ENCODE measurements at places on chromosomes 6 and 20. TPM values are rescaled to one million over a fixed set of nuclear protein-coding genes. Genes with fewer than 3 reads are reported as not detected.

DNA sequence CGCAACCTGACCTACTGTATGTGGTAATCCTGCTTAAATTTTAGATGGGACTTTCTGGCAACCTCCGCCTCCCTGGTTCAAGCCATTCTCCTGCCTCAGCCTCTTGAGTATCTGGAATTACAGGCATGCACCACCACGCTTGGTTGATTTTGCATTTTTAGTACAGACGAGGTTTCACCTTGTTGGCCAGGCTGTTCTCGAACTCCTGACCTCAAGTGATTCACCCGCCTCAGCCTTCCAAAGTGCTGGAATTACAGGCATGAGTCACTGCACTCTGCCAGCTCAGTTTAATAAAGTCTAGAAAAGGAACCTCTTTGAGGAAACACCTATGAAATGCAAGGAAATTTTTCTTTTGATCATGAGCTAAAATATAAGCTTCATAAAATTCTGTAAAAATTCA is 9.0 kb upstream of the PLCB4 start:
- no peak overlapping the region for H3K27ac ChIP-seq
- DNase-seq, result no peak
- H3K4me3 ChIP-seq, result no peak overlapping the region
- no peaks in the 10 kb centered on the region for H3K27me3 ChIP-seq
- no peaks in the 10 kb centered on the region for H3K36me3 ChIP-seq

SIGLEC1 gene
- not detected for total RNA-seq

DNA sequence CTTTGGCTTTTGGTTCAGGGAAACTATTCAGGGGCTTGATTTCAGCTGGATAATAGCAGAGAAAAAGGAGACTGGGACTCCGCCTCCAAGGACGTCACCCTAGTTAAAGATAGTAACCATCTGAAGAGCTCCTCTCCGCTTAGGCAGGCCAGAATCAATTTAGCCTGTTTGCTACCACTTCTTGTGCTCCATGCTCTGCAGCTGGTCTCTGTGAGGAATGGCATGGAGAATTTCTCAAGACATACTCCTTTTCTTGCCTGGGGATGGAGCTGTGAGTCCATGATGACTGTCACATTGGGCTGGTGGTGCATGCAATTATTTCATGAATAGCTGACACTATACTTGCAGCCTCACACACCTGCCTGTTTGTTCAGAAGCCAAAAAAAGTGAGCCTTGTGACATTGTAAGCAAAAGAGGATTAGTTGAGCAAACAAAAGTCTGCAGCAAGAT is 61.4 kb downstream of the TXLNB start:
- no peaks in the 10 kb centered on the region for H3K4me1 ChIP-seq
- no peak for DNase-seq
- H3K27ac ChIP-seq, result no peak overlapping the region
- H3K4me3 ChIP-seq, result no peak overlapping the region
- peaks cover 6% of the 10 kb centered on the region for H3K36me3 ChIP-seq
- H3K27me3 ChIP-seq, result no peaks in the 10 kb centered on the region

- DNase-seq, result no peak
- no peak overlapping the region for H3K4me3 ChIP-seq
Observed at GRCh38 chr6:39948199-39948791, 14.0 kb upstream of the MOCS1 start.

GRCh38 chr20:49727894-49728885 is 14.5 kb upstream of the B4GALT5 start:
- peaks cover 4% of the 10 kb centered on the region for H3K27me3 ChIP-seq
- no peak overlapping the region for H3K27ac ChIP-seq
- no peak overlapping the region for H3K4me3 ChIP-seq
- H3K36me3 ChIP-seq, result no peaks in the 10 kb centered on the region
- peaks cover 11% of the 10 kb centered on the region for H3K4me1 ChIP-seq

MTHFD1L gene
- total RNA-seq, result 82.8 TPM

- H3K36me3 ChIP-seq, result peaks cover 4% of the 10 kb centered on the region
- H3K27me3 ChIP-seq, result no peaks in the 10 kb centered on the region
- peak; percentile 61 for DNase-seq
- no peak overlapping the region for H3K4me3 ChIP-seq
Observed at GRCh38 chr6:328136-328670, 35.9 kb downstream of the DUSP22 start.

RSPO3 gene
- not detected for total RNA-seq

HLA-DRA gene
- total RNA-seq, result 313 TPM

GRCh38 chr20:20413810-20414281 is 45.9 kb downstream of the INSM1 start:
- no peak for DNase-seq
- peaks cover 3% of the 10 kb centered on the region for H3K4me1 ChIP-seq
- no peaks in the 10 kb centered on the region for H3K36me3 ChIP-seq
- no peaks in the 10 kb centered on the region for H3K27me3 ChIP-seq
- no peak overlapping the region for H3K27ac ChIP-seq
- H3K4me3 ChIP-seq, result no peak overlapping the region

GRCh38 chr6:108921547-108922361 is 73.5 kb downstream of the ARMC2 start:
- H3K4me3 ChIP-seq, result peak overlapping the region; percentile 41
- peak overlapping the region; percentile 69 for H3K27ac ChIP-seq
- H3K27me3 ChIP-seq, result peaks cover 85% of the 10 kb centered on the region
- DNase-seq, result peak; percentile 86
- H3K4me1 ChIP-seq, result peaks cover 48% of the 10 kb centered on the region

GRCh38 chr6:11189865-11190624 is 42.4 kb downstream of the NEDD9 start:
- peaks cover 2% of the 10 kb centered on the region for H3K4me1 ChIP-seq
- H3K27me3 ChIP-seq, result no peaks in the 10 kb centered on the region
- no peak for DNase-seq
- H3K27ac ChIP-seq, result no peak overlapping the region
- peaks cover 91% of the 10 kb centered on the region for H3K36me3 ChIP-seq

DNA sequence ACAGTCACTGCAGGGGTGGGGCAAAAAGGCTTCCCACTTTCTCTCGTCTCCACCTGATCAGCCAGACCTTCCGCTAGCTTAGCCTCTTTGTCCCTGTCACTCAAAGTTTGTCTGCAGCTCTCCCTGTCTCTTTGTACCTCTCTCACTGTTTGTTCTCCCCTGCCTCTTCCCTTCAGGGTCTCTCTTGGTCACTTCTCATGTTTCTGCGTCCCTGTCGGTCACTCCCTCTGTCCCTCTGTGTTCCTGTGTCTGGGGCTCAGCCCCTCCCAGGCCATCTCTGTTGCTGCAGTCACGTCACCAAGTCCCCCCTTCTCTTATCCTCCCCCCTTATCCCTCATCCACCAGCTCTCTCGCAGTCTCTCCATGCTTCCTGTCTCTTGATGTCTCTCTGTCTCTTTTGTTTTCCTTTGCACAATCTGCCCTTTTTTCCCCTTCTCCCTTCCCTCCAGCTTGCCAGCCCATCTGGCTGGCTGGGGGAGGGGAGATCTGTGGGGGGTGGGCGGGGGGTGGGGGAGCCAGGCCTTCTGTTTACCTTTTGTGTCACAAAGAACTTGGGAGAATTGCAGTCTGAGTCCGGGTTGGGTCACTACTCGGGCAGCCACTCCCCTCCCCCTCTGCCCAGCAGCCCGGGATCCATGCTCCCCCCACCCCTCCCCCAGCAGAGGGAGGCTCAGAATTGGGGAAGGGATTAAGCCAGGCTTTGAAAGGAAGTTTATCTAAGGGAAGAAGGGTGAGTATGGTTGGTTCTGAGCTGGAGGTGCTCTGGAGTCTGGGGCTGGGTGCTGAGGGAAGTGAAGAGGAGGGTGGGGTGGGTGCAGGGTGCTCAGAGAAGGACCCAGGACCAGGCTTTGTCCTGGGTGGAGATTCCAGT is 32.3 kb downstream of the FOXP4 start:
- no peaks in the 10 kb centered on the region for H3K4me1 ChIP-seq
- H3K36me3 ChIP-seq, result no peaks in the 10 kb centered on the region
- no peak overlapping the region for H3K27ac ChIP-seq
- DNase-seq, result no peak
- H3K4me3 ChIP-seq, result no peak overlapping the region

DNA sequence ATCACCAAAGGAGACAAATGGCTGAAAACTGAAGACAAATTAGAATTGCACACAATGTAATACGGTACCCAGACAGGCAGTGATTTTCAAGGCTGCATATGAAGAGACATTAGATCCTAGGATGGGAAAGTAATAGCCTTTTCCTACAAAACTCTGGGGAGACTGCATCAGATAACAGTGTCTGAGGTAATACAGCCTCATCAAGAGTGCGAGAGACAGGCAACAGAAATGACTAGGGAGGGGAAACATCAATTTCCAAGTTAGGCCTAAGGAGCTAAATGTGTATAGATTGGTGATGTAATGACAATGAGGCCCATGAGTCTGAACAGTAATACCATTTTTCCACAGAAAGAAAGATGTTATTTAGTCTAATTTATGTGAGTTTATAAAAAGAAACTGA is 200.3 kb downstream of the HTR1B start:
- no peaks in the 10 kb centered on the region for H3K4me1 ChIP-seq
- no peaks in the 10 kb centered on the region for H3K27me3 ChIP-seq
- DNase-seq, result no peak

GRCh38 chr6:58073263-58073662 is 755.8 kb downstream of the PRIM2 start:
- no peak overlapping the region for H3K4me3 ChIP-seq
- H3K27ac ChIP-seq, result no peak overlapping the region
- no peak for DNase-seq
- H3K36me3 ChIP-seq, result no peaks in the 10 kb centered on the region
- H3K27me3 ChIP-seq, result no peaks in the 10 kb centered on the region

GRCh38 chr6:164331026-164331425 is 916.5 kb downstream of the QKI start:
- no peaks in the 10 kb centered on the region for H3K36me3 ChIP-seq
- no peaks in the 10 kb centered on the region for H3K4me1 ChIP-seq

TXLNB gene
- total RNA-seq, result 0.38 TPM

MRPS26 gene
- 43.0 TPM for total RNA-seq

DNA sequence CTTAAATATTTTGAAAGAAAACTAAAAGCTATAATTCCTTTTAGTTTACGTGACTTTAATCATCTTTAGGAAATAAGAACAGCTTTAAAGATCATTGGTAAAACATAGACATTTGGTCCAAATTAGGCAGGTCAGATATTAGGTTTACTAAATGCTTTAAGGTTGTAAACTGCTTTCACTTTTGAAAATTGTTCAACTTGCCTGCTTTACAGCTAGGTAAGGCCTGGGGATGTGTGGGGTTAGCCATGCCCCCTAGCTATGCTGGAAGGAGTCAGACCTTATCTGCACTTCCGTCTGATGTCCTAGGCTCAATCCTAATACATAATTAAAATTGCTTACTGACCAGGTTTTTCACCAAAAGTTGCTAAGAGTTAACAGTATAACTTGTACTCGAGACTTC is 30.5 kb upstream of the TPD52L1 start:
- H3K4me3 ChIP-seq, result no peak overlapping the region
- no peaks in the 10 kb centered on the region for H3K36me3 ChIP-seq
- H3K4me1 ChIP-seq, result no peaks in the 10 kb centered on the region
- no peak overlapping the region for H3K27ac ChIP-seq

GRCh38 chr6:125678601-125679000 is 70.8 kb upstream of the HEY2 start:
- no peak for DNase-seq
- no peak overlapping the region for H3K27ac ChIP-seq
- H3K4me3 ChIP-seq, result no peak overlapping the region
- H3K4me1 ChIP-seq, result no peaks in the 10 kb centered on the region
- no peaks in the 10 kb centered on the region for H3K36me3 ChIP-seq
- H3K27me3 ChIP-seq, result peaks cover 35% of the 10 kb centered on the region

DNA sequence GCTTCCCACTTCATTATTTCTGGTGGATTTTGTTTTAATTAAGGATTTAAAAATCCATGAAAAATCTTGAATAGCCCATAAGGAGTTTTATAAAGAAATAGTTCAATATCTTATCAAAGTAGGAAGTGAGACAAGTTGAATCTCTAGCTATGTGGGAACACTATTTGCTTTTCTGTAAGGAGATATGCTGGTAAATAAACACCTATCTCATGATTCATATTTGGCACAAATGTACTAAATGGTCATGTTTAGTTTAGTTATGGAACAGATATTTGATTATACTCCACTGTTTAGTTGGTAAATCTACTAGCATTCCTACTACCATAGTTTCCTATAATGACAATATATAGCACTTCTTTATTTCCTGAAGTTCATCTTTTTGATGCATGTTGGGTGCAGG is 239.9 kb upstream of the CEP162 start:
- H3K4me1 ChIP-seq, result no peaks in the 10 kb centered on the region
- DNase-seq, result no peak
- H3K36me3 ChIP-seq, result no peaks in the 10 kb centered on the region
- no peaks in the 10 kb centered on the region for H3K27me3 ChIP-seq
- H3K4me3 ChIP-seq, result no peak overlapping the region

- H3K27me3 ChIP-seq, result peaks cover 3% of the 10 kb centered on the region
- H3K4me1 ChIP-seq, result peaks cover 10% of the 10 kb centered on the region
- no peaks in the 10 kb centered on the region for H3K36me3 ChIP-seq
- no peak overlapping the region for H3K27ac ChIP-seq
Observed at GRCh38 chr6:124885171-124885570, 77.1 kb upstream of the RNF217 start.

RIN2 gene
- not detected for total RNA-seq

SENP6 gene
- 79.2 TPM for total RNA-seq

RRP36 gene
- total RNA-seq, result 71.8 TPM

DNA sequence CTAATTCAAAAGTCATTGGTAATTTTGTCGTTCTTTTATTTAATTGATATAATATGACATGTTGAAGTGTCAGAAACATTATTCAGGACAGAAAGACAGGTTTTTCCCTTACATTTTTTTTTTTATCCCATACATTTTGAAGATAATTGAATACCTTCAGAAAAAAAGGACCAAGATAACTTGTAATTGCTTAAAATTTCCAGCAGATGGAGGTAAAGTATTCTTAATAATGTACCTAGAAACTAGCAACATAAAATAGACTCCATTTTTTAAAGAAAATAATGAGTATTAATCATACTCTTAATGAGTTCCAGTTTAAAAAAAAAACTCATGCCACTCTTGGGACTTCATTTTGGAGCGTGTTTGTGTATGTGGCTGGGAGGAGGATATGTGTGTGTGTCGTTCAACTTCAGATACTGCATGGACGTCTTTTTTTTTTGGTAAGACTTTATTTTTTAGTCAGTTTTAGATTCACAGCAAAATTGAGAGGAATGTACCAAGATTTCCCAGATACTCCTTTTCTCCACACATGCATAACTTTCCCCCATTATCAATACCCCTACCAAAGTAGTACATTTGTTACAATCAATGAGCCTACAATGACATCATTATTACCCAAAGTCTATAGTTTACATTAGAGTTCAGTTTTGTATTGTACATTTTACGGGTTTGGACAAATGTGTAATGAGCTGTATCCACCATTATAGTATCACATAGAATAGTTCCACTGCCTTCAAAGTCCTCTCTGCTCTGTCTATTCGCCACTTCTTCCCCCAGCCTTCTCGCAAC is 79.4 kb downstream of the ROS1 start:
- no peaks in the 10 kb centered on the region for H3K4me1 ChIP-seq
- H3K36me3 ChIP-seq, result no peaks in the 10 kb centered on the region
- no peak overlapping the region for H3K4me3 ChIP-seq
- no peak for DNase-seq

PEX7 gene
- 3.5 TPM for total RNA-seq

DNA sequence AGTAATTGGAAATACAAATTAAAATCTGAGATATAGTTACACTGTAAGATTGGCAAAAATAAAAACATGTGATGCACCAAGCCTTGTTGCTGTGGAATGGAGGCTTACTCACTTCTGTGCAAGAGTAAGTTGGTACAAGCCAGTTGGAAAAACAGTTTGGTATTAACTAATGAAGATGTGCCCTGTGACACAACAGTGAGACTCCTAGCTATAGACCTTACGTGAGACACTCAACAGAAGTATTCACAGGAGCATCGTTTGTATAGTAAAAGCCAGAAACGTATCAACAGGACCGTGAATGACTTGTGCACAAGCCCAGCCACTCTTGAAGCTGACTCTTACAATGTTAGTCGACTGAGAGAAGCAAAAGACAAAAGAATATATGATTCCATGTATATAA is 14.6 kb downstream of the NAA20 start:
- peaks cover 3% of the 10 kb centered on the region for H3K4me1 ChIP-seq
- no peaks in the 10 kb centered on the region for H3K27me3 ChIP-seq
- peaks cover 44% of the 10 kb centered on the region for H3K36me3 ChIP-seq
- DNase-seq, result no peak
